Hematopoietic multipotent progenitor cell treated with erythropoietin and hydrocortisone succinate and interleukin-3 and kit ligand, for 15 days (in vitro differentiated cells): ENCODE measurements at places on chromosomes 7 and 10.

- DNase-seq = no peak
Observed at GRCh38 chr7:25726781-25727311, 425.2 kb upstream of the NFE2L3 start.

DNA sequence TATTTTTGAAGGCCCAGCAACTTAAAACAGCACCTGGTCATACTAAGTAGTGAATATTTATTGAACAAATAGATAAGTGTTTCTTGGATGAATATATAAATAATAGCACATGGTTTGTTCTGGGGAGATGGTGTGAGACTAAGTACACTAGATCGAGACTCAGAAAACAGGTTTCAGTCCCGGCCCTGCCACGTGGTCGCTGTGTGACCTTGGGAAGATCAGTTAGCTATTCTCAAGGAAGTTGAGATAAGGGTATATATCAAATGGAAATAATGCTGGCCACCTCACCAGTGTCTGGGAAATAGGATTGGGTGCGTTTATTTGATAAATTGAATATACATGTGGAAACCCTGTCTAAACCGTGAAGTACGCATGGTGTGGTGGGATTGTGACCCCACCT, 354.6 kb downstream of the SDK1 start:
- DNase-seq = no peak

- no peak for DNase-seq
Observed at GRCh38 chr10:132549371-132549770, 11.8 kb downstream of the INPP5A start.

GRCh38 chr7:157432957-157433576, 96.3 kb downstream of the DNAJB6 start:
- peak; percentile 66 for DNase-seq

DNA sequence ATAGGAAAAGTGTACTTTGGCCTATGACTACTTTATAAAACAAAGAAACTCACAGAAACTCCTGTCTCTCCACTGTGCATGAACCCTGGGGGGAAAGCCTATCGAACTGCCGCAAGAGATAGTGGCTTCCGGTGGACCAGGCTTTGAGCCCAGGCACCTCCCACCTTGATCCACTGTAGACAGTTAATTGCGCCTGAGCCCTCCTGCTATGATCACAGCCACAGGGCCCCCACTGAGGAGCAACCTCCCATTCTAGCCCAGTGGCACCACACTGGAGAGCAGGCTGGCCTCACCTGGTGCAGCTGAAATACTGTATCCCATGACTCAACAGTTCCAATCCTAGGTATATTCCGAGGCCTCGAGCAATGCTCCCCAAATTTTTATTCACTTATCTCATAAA, 98.8 kb downstream of the COBL start:
- no peak for DNase-seq

GRCh38 chr7:16063716-16064675, 357.3 kb downstream of the CRPPA start:
- DNase-seq = no peak

GRCh38 chr10:78328592-78329404, 295.1 kb downstream of the RPS24 start:
- DNase-seq = no peak

DNA sequence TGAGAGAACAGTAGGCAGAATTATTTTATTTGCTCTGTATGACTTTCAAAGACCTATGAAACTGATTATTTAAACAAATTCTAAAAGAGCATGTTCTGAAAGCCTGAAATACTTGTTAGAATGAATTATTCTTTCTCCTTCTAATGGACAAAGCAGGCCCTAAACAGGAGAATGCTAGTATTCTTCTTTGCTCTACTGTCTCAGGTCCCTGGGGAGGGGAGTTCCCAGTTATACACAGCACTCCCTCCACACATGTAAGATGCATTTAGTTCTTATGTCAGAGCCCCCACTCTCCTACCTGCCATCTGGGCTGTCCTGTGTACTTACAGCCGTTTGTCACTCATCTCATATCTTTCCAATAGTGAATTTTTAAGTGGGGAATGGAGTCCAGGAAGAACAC, 633.5 kb upstream of the ANKRD30A start:
- no peak for DNase-seq

DNA sequence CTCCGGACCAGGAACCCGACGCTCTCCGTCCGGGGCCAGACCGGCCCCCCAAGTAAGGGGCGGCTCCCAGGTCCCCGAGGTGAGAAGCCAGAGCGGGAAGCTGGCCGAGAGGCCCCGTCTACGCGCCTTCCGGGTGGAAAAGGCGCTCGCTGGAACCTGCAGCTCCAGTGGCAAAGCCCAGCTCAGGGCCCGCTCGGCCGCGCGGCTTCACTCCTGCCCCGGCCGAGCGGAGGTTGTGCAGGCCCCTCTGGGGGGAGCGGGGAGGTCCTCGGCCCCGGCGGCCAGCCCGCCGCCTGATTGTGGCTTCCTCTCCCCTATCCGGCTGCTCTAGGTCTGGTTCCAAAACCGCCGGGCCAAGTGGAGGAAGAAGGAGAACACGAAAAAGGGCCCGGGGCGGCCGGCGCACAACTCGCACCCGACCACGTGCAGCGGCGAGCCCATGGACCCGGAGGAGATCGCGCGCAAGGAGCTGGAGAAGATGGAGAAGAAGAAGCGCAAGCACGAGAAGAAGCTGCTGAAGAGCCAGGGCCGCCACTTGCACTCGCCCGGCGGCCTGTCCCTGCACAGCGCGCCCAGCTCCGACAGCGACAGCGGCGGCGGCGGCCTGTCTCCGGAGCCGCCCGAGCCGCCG, 2.9 kb downstream of the UNCX start:
- DNase-seq = no peak

DNA sequence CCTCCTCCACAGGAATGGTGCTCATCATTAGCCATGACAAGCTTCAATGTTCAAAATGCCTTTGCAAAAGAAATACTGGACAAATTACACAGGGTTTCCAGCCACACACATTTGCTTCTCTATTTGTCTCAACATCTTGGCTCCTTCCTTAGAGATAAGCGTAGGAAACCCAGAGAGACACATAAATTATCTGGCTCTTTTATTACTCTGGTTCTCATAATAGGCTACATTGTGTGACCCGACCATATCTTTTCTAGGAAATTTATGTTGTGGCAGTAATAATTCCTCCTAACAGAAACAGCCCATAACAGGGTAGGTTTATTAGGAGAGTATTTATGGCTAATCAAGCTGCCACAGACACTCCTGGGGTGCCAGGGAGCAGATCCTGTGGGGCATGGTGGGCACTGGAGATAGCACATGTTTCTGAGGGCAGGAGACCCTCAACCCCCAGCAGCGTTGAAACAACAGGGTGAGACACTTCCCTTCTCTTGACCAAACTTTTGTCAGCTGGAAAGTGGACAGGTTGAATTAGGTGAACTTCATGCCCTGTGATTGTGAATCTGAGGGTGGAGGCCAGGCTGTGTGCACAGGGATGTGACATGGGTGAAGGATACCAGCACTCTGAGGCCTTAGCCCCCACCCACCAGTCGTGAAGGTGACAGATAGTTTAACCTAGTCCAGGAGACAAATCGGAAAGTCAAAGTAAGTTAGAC, 295.9 kb upstream of the ZNF32 start:
- no peak for DNase-seq

DNA sequence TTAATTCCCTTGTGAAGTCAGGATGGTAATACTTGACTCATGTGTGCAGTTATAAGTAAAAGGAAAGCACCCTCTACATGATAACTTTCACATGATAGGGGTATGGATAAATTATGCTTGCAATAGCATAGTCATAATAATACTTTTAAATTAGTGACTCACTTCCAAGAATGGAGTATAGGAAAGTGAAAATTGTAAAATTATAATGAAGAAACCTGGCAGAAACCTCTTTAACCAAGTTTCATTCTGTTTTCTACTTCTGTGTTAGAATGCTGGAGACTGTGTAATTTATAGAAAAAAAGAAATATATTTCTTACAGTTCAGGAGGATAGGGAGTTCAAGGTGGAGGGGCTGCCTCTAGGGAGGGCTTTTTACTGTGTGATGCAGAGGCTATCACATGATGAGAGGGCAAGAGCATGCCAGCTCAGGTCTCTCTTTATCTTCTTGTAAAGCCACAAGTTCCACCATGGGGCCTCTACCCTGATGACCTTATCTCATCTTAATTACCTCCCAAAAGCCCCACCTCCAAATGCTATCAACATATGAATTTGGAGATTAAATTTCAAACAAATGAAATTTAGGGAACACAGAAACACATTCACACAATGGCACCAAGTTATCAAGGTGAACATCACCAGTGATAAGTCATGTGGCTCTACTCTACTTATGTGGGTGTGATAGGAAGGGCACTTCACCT, 43.2 kb downstream of the HDAC9 start:
- no peak for DNase-seq

DNA sequence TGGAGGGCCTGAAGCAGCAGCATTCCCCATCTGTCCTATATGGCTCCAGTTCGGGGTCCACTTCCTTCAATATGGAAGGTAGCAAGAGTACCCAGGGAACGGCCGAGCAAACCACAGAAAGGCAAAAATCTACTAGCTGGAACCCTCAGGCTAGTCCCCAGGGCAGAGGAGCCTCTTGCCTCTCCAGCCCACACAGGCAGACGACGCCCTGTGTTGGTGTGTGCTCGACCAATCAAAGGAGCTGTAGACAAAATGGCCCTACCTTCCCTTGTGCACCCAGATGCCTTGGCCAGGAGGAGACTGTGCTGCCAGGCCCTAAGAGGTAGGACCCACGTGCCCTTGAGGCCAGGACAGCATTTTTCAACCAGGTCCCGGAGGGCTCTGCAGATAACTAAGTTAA, 91.5 kb downstream of the FAM53B start:
- peak; percentile 35 for DNase-seq

DNA sequence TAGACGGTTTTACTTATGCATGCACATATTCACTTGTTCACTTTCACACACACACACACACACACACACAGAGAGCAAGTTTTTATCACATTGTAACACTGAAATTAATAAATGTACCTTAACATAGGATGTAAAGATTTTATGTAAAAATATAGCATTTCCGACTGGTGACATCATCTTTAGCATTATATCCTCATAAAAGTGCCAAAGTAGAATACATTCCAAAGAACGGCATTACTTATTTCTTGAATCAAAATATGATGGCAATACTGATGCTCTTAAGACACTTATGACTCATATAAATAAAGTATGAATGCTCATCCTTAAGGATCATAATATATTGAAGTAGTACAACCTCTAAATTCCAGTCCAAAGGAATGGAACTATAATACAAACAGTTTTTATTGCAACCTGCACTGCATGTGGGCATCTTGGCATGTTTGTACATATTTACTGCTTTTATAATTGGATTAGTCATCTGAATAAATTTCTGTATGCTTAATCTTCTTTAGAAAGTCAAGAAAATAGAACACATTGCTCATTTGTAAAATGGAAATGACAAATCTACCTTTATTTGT, 290.0 kb upstream of the SEMA3A start:
- no peak for DNase-seq

- DNase-seq = no peak
Observed at GRCh38 chr7:68535266-68535665, 1063.0 kb upstream of the AUTS2 start.

- no peak for DNase-seq
Observed at GRCh38 chr7:26534649-26535482, 243.2 kb downstream of the SNX10 start.

GRCh38 chr10:100882252-100882651, 30.5 kb upstream of the SLF2 start:
- DNase-seq = no peak

DNA sequence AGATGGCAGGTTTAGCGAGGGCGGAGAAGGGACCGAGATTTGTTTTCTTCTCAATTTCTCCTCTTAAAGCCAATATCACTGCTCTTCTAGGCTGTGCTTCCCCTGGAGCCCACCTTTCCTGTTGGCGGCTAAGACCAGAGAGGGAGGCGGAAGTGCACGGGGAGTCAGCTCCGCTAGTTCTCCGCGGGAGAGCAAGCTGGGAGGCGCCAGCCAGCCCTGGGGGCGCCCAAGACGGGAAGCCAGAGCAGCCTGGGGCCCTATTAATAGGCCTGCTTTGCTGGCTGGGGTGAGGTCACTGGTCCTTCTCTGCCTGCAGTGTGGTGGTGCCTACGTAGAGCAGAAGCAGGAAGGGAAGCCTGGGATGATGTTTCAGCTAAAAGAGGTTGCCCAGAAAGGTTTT, 61.6 kb downstream of the LSM5 start:
- no peak for DNase-seq

GRCh38 chr7:99897322-99898022, 20.6 kb upstream of the OR2AE1 start:
- no peak for DNase-seq

- no peak for DNase-seq
Observed at GRCh38 chr10:32050177-32050576, 6.0 kb downstream of the KIF5B start.

DNA sequence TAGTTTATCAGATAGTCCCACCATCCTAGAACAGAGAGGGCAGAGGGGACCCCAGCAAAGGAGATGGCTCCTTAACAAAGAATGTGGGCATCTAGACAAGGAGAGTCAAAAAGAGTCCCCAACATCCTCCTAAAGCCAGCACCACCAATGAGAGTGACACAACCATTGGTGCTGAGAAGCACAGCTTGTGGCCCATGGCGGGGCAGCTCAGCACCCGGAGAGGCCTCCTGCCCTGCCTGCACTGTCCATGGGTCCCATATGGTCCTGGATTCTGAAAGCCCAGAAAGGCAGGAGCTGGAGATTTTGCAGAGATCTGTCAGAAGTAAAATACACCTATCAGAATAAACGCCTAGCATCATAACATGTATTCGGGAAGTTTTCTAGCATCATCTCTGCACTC, 311.8 kb upstream of the ZNF32 start:
- no peak for DNase-seq

GRCh38 chr7:91767820-91768219, 112.7 kb downstream of the MTERF1 start:
- DNase-seq = no peak

GRCh38 chr7:47389171-47389922, 192.6 kb downstream of the TNS3 start:
- no peak for DNase-seq

DNA sequence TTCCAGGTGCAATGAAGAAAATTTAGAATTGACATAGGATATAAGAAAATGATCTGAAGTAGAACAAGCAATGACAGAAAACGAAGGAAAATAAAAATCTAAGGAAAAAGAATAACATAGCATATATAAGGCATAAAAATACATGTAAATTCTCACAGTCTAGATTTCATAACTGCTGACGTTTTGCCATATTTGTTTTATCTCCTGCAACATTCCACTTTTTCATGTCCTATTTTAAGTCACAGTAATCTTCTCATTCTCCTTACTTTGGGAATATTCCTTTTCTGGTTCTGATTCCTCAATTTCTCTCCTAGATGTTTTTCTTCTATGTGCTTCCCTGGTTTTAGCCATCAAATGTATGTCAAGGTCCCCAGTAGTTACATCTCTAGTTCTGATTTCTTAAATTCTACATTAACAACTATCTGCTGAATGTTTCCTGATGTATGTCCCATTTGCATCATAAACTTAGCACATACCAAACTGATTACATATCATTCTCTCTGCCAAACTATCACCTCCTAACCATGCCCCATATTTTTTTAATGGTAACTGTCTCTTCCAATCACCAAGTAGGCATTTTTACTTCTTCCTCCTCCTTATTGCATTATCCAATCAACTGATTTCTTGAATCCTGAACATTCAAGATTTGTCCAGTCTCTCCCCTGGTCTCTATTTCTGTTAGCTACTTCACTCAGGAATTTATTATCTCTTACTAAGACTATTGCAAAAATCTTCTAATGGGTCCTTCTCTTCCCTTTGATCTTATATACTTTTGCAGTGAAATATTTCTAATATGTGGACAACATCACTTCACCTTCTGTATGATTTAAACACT, 171.3 kb downstream of the DNAJC1 start:
- DNase-seq = no peak
